ENCODE measurements at places on chromosomes 2 and 18.

- DNase-seq, result no peak
These were observed 100.9 kb upstream of the SERTAD2 start for GRCh38 chr2:64754570-64754969.

DNA sequence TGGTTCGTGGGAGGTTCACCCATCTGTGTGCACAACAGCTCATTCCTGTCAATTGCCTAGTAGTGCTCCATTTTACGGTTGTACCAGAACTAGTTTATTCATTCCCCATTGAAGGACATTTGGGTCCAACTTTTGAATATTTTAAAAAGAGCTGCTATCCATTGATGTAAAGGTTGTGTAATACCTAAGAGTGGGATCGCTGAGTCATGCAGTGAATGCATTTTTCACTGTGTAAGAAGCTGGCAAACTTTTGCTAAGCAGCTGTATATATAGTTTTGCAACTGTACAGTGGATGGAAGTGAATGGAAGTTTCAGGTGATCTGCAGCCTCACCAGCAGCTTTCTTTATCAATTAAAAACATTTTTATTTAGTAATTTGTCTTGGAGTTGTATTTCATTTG, 104.5 kb downstream of the DCDC2C start:
- DNase-seq, result no peak

GRCh38 chr18:22337306-22337705, 80.4 kb downstream of the CTAGE1 start:
- DNase-seq, result no peak

- DNase-seq, result no peak
These were observed 49.7 kb upstream of the RASGRP3 start for GRCh38 chr2:33426666-33427231.

GRCh38 chr2:84821806-84822205, 59.1 kb downstream of the TRABD2A start:
- DNase-seq, result no peak
